Left colon (tissue), 2 donors: ENCODE measurements at places on chromosomes 4 and X. TPM values are rescaled to one million over a fixed set of nuclear protein-coding genes. Genes with fewer than 3 reads are reported as not detected.

DNA sequence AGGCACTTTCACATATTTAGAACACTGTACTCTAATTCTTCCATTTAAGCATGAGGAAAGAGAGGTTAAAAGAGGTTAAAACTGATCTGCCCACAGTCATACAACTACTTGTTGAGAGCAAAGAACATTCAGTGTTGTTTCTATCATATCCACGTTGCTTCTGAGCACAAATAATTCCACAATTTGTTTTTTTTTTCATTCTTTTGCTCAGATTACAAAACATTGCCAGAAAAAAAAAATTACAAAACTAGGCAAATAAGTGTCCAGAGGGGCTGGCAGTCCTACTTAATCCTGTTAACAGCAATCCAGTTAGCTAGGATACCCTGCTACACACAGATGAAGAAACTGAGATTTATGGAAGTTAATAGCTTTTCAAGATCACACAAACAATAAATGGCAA is 6.3 kb upstream of the USP53 start:
- no peak for DNase-seq

ADH7 gene
- not detected for total RNA-seq

ENPP6 gene
- total RNA-seq = 0.24 TPM

GLUD2 gene
- 0.89 TPM for total RNA-seq

MCTS1 gene
- 35.1 TPM for total RNA-seq

FRG2 gene
- not detected for total RNA-seq

GRCh38 chrX:138504273-138504672 is 207.2 kb downstream of the FGF13 start:
- DNase-seq = no peak

MSL3 gene
- total RNA-seq = 14.9 TPM

- no peak for DNase-seq
Measured at GRCh38 chr4:7968262-7968896, 28.7 kb upstream of the AFAP1 start.

GRCh38 chr4:76856243-76857073 is 41.5 kb downstream of the SOWAHB start:
- peak; percentile 65 for DNase-seq

KCNE5 gene
- not detected for total RNA-seq

ARR3 gene
- 1.2 TPM for total RNA-seq

IBSP gene
- not detected for total RNA-seq

DNA sequence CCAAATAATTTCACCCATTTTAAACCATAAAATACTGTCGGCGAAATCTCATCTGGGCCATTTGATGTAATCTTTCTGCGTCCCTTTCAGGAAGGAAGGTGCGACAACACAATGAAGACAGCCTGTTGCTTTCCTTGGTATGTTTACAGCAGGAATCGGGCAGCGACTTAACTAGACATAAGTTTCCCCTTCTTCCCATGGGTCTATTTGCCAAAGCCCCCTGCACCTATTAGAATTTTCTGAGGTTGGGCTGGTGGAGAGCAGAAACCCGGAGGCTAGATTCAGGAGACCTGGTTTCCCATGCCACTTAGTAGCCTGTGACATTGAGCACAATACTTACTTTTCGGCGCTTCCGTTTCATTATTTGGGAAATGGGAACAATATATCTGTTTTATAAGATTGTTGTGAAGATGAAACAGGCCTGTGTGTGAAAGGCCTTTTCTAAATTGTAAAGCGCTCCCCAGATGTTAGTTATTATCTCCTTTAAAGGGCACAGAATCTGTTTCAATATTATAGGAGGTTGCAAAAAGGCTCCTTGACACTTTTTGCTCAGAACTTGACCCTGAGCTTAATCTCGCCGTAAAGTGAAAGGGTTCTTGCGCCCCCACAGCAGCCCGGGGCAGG is 552 bp upstream of the AFF1 start:
- peak; percentile 23 for DNase-seq

GRCh38 chr4:112213856-112214255 is 17.7 kb upstream of the AP1AR start:
- DNase-seq = no peak

- no peak for DNase-seq
Measured at GRCh38 chr4:88418411-88418810, 38.5 kb upstream of the HERC5 start.
